Endothelial cell of umbilical vein (primary cell): ENCODE measurements at places on chromosomes 3 and 15. TPM values are rescaled to one million over a fixed set of nuclear protein-coding genes. Genes with fewer than 3 reads are reported as not detected.

DNA sequence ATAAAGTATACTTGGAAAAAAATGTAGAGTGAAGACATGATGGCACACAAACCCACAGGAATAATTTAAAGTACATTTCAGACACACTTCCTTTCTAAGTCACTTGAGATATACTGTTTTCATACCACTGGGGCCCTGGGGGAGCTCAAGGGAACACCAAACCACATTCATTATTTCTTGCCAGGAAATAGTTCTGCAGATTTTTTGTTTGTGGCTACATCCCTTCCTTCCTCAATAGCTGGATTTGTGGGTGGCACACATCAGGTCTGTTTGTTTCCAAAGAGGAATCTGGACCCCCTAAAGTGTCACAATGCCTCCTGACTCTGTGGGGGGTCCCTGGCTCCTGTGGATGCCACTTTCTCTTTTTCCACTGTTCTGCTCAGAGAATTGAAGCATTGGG lies 153.5 kb upstream of the COL8A1 start:
- no peak for DNase-seq

DNA sequence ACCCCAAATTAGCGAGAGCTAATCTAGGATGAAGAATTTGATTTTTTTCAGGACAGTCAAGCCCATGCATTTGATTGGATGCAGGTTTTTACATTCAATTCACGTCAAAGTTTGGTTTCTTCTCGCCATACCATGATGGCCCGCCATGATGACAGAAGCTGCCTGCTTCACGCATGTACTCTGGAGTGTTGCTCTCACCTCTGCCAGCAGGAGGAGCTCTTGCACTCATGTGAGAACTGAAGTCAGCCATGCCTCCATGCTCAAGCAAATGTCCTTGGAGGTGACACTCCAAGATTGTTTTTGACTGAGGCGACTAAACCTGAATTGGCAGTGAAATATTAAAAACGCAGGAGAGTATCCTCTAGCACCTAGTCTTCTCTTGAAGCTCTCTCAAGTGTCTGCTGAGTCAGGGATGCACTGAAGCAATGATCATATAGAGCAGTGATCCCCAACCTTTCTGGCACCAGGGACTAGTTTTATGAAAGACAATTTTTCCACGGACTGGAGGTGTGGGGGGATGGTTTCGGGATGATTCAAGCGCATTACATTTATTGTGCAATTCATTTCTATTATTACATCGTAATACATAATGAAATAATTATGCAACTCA lies 120.9 kb downstream of the SAMMSON start:
- peak; percentile 63 for DNase-seq

DNA sequence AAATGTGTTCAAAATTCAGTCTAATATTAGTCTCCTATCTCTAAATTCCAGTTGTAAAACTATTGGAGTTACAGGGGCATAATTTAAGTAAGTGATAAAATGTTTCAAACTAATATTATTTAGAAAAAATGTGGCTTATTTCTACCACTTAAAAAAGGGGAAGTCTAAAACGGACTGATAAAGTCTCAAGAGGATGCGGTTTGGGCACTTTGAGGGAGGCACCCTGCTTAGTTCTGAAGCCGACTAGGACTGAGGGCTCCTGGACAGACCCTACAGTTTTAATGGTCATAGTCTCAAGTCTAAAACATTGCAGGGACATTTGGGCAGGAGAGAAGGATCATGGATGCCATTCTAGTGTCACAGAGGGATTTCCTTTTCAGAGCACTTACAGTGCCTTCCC lies 566.3 kb downstream of the NR2F2 start:
- DNase-seq: no peak

The SOX14 gene
- polyA plus RNA-seq: not detected in 2 replicates

The PLSCR2 gene
- not detected in 2 replicates for polyA plus RNA-seq

The GOLGA6L4 gene
- 1.1 and 1.8 TPM in 2 replicates for polyA plus RNA-seq

The CCR1 gene
- polyA plus RNA-seq: not detected in 2 replicates

The EOGT gene
- 31.4 and 35.6 TPM in 2 replicates for polyA plus RNA-seq

- no peak for DNase-seq
Observed at GRCh38 chr3:41088882-41089281, 110.4 kb upstream of the CTNNB1 start.

- DNase-seq: no peak
Observed at GRCh38 chr3:148716657-148717056, 19.0 kb downstream of the AGTR1 start.

- peak; percentile 32 for DNase-seq
Observed at GRCh38 chr3:64221571-64222257, 3.6 kb downstream of the PRICKLE2 start.

DNA sequence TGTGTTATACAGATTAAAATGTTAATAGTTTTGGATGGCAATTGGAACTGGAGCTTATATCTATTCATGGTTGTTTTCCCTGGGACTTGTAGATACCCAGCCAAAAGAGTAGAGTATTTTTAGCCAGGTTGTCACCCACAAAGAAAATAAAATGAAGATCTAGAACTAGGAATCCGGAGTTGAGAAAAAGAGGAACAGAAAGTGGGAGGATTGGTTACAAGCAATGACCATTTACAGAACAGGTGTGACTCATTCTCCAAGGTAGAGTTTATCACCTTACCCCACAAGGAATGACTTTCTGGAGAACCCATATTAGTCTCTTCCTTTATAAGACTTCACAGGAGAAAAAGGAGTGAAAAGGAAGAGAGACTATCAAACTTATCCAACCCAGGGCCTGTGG lies 99.8 kb downstream of the TMEM108 start:
- no peak for DNase-seq

The ZNF660 gene
- polyA plus RNA-seq: 0.38 and 0.44 TPM in 2 replicates

DNA sequence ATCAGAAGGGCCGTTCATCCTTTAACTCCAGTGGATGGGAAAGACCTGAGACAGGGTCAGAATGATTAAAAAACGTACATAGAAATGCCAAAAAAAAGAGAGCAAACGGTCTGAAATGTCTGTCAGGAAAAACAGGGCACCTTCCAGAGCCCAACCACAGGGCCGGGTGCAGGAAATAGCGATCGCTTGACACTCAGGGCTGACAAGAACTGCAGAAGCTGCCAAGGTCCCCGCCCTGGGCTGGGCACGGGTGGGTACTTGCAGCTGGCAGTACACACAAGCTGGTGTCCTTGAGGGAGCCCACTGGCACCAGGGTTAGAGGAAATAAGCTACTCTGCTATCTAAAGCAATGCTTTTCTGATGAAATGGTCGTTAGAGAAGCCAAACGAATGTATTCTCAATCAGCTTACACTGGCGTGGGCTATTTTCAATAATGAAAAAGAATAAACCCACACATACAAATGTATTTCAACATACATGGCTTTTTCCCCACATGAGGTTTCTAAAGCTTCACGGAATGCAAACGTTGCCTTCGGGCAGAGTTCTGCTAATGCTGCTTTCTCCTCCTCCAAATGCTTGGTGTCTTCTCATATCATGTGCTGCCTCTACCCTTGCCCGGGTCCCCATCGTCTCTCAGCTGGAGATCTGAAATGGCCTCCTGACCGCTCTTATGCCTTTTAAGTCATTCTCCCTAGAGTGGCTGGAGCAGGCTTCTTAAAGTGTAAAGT lies 15.6 kb downstream of the FRMD4B start:
- peak; percentile 66 for DNase-seq

- DNase-seq: peak; percentile 8
Observed at GRCh38 chr3:36864180-36865053, 80.4 kb downstream of the TRANK1 start.
